ENCODE measurements at places on chromosomes 6 and 20. TPM values are rescaled to one million over a fixed set of nuclear protein-coding genes. Genes with fewer than 3 reads are reported as not detected.

The HBS1L gene
- 85.2 TPM for total RNA-seq

The ETV7 gene
- not detected for total RNA-seq

The OR2B6 gene
- not detected for total RNA-seq

The PABPC1L gene
- total RNA-seq: 1.1 TPM

DNA sequence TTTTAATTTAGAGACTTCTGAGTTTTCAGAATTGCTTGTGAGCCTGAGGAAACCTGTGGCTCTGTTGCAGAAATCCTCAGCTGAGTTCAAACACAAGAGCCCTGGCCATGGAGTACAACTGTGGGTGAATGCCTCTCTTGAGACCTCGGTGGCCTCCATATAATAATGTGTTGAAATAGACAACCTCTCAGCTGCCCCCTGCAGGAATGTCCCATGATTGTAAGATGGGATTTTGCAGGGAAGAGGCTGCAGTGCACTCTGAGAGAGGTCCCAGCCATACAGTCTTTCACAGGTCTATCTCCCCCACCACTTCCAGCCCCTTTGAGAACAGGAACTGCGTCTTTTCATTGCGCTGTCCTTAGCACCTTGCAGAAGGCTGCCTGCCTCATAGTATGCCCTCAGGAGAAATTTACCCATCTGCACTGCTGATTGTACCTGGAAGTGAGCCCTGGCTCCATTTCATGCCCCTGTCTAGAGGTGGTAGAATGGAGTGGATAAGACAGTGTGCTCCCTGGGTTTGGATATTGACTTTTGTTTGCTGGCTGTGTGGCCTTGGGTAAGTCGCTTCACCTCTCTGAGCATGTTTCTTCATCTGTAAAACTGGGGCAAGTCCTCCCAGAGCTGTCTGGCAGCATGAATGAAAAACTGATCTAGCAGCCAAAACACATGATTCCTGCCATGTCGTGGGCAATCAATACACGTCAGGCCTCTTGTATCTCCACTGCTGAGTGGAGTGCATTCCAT lies 16.8 kb upstream of the CDH22 start:
- DNase-seq: no peak

GRCh38 chr20:60123096-60123495 lies 164.9 kb downstream of the CDH26 start:
- no peak for DNase-seq

DNA sequence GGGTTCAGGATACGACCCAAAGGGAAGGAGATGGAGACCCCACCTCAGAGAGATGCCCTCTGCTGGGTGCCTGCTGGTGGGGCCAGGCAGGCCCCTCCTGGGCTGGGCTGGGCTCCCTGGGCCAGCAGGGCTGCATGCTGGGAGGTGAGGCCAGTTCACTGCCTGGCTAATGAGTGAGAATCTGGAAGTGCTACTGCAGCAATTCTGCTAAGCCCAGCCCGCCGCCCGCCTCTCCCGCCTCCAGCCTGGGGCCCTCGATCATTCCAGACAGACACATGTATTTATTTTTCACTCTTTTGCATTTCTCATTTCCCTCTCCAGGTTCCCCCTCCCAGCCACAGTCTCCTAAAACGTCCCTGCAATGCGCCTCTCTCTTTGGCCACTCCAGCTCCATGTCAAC lies 79.6 kb downstream of the CDH22 start:
- no peak for DNase-seq

DNA sequence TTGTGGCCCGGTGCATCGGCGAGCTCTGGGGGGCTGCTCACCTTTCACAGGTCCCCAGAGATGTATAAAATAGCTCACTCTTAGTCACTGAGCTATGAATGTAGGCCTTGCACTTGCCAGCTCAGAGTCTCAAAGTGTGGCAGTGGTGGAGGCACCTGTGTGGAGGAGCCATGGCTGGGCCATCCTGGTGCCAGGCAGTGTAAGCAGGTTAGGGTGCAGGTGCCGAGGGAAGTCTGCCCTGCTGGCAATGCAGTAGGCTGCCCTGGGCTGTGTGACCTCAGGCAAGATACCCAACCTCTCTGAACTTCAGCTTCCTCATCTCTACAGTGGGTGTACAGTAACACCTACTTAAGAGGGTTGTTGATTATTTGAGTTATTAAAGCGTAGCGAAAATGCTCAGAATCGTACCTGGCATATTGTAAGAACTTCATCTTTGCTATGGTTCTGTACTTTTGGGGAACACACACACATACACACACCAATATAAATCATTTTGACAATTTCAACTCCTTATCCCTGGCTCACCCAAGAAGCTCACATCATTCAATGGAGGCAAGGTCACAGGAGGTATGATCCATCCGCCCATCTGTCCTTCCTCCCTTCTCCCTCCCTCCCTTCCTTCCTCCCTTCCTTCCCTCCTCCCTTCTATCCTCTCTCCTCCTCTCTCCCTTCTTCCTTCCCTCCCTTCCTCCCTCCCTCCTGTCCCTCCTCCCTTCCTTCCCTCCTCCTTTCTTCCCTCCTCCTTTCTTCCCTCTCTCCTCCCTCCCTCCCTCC lies 66.8 kb upstream of the STX16 start:
- DNase-seq: no peak
